ENCODE measurements at places on chromosomes 3 and 15. TPM values are rescaled to one million over a fixed set of nuclear protein-coding genes. Genes with fewer than 3 reads are reported as not detected.

The ZNF80 gene
- not detected for total RNA-seq

The KLHL18 gene
- 31.1 TPM for total RNA-seq

The CSPG4 gene
- total RNA-seq, result 0.19 TPM

The ASB14 gene
- not detected for total RNA-seq

The GRIP2 gene
- not detected for total RNA-seq

The IMPG2 gene
- total RNA-seq, result 0.85 TPM

The ATP13A5 gene
- total RNA-seq, result not detected

The SLC9A9 gene
- total RNA-seq, result 3.2 TPM

The TEX55 gene
- total RNA-seq, result not detected

The GPR160 gene
- 11.2 TPM for total RNA-seq

The CCR2 gene
- total RNA-seq, result not detected

The FBXL2 gene
- 25.4 TPM for total RNA-seq

The PCOLCE2 gene
- total RNA-seq, result 0.23 TPM

DNA sequence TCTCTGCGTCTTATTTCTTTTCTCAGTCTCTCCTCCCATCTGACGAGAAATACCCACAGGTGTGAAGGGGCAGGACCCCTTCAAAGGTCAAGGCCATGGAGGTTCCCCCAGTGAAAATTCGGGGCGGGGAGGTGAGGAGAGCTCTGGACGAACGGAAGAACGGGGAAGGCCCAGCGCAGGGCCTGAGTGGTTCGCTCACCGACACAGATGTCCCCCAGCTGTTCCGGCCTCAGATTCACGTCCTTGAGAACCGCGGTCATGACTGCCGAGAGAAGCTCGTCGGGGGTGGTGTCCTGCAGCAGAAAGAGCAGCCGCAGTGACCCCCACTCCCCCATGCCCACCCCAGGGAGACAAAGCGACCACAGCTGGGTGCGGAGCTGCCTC lies 542 bp downstream of the ACAA1 start:
- DNase-seq, result peak; percentile 37

DNA sequence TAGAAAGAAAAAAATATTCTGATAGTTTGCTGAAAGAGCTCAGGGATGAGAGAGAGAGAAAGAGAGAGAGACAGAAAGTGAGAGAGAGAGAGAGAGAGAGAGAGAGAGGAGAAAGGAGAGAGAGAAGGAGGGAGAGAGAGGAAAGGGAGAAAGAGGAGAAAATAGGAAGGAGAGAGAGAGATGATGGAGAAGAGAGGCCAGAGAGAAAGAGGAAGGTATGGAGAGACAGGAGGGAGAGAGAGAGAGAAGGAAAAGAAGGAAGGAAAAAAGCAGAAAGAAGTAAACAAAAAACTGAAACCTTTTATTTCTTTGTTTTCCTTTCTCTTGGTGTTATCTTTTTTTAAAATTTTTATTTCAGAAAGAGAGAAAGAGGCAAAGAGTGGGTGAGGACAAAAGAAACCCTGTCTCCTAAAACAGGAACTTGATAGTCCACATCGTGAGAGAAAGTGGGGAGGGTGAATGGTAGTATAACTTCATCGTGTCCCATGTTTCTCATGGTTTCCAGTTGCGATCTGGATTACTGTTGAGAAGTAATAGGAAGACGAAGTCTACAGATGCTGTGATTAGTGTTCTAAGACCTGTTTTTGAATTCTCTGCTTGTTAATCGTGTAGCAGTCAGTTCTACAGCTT lies 279.7 kb downstream of the LPP start:
- DNase-seq, result no peak

DNA sequence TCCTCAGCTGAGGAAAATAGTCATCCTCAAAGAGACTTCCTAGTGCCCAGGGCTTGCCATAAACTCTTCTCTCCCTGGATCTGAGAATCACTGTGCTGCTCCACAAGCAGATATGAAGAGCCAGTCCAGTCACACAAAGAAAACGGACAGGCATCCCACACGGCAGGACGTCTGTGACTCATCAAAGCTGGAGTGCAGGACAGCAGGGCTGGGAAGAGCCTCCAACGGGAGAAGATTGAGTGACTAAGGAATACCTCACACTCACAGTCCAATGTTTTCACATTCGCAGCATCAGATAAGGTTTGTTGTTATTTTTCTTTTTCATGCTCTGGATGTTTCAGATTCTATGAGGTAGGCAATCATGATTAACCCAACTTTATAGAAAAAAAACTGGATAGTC lies 57.8 kb downstream of the NEK10 start:
- peak; percentile 73 for DNase-seq

- peak; percentile 82 for DNase-seq
These were observed 56.6 kb upstream of the PRTG start for GRCh38 chr15:55799291-55800212.

DNA sequence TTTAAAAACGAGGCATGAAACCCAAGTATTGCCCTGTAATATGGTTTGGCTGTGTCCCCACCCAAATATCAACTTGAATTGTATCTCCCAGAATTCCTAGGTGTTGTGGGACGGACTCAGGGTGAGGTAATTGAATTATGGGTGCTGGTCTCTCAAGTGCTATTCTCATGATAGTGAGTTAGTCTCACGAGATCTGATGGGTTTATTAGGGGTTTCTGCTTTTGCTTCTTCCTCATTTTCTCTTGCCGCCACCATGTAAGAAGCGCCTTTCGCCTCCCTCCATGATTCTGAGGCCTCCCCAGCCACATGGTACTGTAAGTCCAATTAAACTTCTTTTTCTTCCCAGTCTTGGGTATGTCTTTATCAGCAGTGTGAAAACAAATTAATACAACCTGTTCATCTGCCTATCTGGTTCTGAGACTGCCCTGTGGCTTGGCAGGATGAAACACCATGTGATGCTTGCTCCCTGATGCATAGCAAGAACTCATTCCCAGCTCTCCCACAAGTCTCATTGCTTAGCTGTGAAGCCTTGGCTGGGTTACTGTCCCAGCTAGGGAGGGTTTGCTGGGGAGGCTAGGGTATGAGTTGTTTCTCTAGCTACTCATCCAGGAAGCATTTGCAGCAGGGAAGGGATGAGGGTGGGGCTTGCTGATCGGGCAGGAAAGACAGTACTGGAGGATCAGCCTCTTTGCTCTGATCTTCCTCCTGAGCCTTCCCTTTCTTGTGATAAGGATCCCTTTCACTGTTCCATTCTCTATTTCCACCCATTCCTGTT lies 3.7 kb upstream of the SQOR start:
- no peak for DNase-seq

GRCh38 chr3:71629289-71629688 lies 45.8 kb upstream of the FOXP1 start:
- no peak for DNase-seq

DNA sequence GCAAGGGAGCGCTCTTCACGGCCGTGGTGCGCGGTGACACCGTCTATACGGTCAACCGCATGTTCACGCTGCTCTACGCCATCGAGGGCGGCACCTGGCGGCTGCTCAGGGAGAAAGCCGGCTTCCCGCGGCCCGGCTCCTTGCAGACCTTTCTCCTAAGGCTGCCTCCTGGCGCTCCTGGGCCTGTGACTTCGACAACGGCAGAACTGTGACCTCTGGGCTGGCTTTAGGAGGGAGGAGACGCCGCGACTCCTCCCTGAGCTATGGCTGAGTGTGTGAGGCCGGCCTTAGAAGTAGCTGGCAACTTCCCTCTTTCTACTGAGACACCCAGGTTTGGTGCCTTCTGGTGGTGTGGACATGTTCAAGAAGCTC lies 1.4 kb downstream of the KBTBD13 start:
- DNase-seq, result peak; percentile 83

DNA sequence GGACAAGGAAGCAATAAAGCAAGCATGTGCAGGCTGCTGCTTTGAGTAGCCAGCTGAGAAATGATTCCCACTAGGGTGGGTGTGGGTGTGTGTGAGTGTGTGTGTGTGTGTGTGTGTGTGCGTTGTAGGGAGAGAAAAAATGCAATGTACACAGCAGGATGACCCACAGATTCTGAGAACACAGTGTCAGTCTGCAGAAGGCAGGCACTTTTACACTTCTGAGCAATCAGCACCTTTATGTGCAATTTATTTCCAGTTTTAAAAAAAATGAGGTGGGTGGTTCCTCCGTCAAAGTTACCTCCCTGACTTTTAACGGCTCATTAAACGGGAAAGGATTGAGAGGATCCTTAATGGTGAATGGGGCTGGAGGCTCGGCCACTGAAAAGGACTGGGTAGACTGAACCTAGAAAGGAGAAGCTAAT lies 38.5 kb upstream of the LIPC start:
- DNase-seq, result no peak

GRCh38 chr3:127961124-127961523 lies 46.1 kb downstream of the KBTBD12 start:
- DNase-seq, result no peak

GRCh38 chr15:92821491-92822116 lies 78.5 kb upstream of the CHD2 start:
- no peak for DNase-seq

GRCh38 chr15:60683156-60683555 lies 204.2 kb upstream of the ICE2 start:
- DNase-seq, result no peak

DNA sequence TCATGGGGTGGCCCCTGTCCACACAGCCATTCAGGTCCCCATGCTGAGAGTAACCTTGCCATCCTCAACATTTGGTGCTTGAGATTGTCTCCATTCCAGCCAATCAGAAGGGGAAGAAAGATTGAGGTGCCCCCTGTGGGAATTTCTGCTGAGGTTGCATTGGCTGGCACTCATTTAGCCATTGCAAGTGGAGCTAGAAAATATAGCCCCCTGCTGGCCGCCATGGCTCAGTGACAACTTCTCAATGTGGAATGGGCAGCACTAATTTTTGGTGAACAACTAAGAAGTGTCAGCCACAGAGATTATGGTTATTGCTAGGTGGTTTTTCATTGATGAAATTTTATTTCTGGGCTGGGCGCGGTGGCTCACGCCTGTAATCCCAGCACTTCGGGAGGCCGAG lies 22.0 kb downstream of the COL6A6 start:
- DNase-seq, result peak; percentile 67

GRCh38 chr15:75648156-75649000 lies 666 bp downstream of the SNX33 start:
- DNase-seq, result peak; percentile 54

GRCh38 chr15:47955021-47955420 lies 165.8 kb upstream of the SLC24A5 start:
- DNase-seq, result no peak

GRCh38 chr3:53846134-53846850 lies at the start of the genes CHDH and IL17RB:
Gene CHDH (minus strand): TSS chr3:53846419. CDS start chr3:53824008, 22,411 bp downstream.
Gene IL17RB (plus strand): TSS chr3:53846568. CDS start chr3:53846589, 21 bp downstream.
- DNase-seq, result peak; percentile 19

GRCh38 chr3:87367736-87368135 lies 91.4 kb upstream of the POU1F1 start:
- DNase-seq, result no peak

DNA sequence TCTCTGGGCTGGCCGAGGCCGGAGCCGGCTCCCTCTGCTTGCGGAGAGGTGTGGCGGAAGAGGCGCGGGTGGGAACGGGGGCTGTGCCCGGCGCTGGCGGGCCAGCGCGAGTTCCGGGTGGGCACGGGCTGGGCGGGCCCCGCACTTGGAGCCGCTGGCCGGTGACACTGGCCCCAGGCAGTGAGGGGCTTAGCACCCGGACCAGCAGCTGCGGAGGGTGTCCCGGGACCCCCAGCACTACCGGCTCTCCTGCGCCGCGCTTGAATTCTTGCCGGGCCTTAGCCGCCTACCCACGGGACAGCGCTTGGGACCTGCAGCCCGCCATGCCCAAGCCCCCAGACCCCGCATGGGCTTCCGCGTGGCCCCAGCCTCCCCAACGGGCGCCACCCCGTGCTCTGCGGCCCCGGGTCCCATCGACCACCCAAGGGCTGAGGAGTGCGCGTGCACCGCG lies 736.3 kb upstream of the ARRDC4 start:
- no peak for DNase-seq

DNA sequence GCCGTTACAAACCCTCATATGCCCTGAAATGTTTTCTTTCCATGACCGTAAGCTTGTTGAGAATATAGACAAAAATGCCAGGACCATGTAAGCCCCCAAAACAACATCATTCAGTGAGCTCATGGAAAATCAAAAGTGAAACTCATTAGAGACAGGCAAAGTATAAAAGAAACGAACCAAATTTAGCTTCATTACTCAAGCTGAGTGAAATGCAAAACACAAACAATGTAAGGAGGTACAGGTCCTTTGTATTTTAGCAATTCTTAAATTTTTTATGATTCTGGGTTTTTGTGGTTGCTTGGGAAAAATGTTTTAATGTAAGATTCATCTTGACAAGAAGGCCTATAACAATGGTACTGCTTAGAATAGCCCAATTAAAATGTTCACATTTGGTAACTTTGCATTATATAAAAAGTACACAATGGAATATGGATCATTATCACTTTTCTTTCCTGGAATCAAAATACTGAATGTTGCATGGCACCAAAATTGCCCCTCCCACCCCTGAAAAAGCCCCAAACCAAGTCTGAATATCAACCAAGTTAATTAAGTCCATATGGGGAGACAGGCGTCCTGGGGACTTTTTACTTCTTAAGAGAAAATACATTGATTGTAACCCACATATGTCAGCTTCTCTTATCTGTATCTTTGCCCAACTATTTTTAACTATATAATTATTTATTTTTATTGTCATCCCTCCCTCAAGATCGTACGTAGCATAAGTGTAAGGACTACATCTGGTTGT lies 247.7 kb upstream of the CDIN1 start:
- peak; percentile 3 for DNase-seq

- DNase-seq, result no peak
These were observed 94.5 kb upstream of the COL6A5 start for GRCh38 chr3:130250982-130251381.

GRCh38 chr15:63244399-63244798 lies 33.0 kb upstream of the APH1B start:
- DNase-seq, result peak; percentile 93

Measured in dermis blood vessel endothelial cell (primary cell).